ENCODE measurements at places on chromosomes 5 and 9.

DNA sequence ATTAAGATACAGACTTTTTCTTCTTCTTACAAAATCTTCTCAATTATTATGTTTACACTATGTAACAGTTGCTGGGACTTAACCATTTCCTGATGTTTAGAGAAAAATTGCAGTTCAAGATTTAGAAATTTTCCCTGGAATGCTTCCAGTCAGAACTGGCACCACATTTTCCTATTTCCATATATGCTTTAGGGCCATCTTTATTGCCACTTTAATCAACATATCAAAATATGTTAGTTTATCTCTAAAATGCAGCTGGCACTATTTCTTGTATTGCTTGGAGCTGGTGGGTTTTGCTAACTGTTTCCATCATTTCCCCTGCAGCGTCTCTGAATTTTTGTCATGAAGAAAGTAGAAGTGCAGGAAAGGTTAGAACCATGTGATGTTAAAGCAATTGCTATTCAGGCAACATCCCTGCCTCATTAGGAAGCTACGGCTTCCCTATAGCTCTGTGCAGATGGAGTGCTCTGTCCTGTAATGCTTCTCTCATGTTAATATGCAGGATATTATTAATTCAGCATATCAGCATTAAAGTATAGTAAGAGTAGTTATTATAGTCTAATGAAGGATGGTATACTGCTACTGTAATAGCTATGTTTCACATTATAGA, 269.1 kb downstream of the MTRR start:
- DNase-seq, result no peak

DNA sequence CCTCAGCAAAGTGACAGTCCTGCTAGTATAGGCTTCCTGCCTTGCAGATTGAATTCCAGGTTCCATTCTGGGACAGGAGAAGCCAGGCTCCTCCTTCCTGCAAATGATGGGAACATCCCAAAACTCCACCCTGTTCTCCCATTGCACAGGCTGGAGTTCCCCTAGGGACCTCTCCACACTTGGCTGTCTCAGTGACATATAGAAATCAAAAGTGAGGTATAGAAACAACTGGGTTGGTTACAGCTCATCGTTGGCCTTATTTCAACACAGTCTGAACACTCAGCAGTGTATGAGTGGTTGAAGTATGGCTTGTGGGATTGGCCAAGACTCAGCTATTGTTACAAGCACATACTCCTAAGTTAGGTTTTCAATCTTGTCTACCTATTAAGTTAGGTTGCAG, 157.8 kb upstream of the FTMT start:
- no peak for DNase-seq

DNA sequence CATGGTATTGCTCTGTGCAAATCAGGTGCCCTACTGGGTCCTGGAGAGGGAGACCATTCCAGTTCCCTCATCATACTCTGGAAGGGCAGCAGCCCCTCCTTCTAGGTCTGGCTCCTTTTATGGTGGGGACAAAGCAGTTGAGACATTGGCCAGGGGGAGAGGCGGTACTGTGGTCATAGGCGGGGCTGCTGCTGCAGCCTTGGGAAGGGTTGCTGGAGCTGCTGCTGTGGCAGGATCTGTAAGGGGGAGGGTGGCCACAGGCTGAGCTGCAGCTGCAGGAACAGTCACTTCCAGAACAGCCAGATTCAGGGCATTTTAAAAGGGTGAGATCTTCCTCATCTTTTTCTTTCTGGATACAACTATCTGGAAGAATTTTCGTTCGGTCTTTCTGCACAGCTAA, 233.0 kb upstream of the SGCD start:
- no peak for DNase-seq

GRCh38 chr5:124342584-124342983, 403.9 kb downstream of the ZNF608 start:
- no peak for DNase-seq

DNA sequence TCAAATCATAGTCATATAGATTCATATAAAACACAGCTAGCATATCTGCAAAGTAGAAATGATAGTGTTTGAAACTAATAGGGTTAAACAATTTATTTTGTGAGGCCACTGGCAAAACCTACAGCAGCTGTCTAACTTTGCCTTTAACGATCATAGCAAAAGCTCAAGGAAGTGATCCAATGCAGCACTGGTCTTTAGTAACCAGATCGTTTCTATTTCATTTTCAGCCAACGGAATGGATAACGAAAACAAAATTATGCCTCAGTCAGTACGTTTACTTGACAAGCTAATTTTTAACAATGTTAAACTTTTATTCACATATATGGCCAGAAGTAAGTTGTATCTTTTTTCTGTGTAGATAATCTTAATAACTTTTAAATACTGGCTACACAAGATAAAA, 17.7 kb downstream of the MLLT3 start:
- DNase-seq, result no peak

DNA sequence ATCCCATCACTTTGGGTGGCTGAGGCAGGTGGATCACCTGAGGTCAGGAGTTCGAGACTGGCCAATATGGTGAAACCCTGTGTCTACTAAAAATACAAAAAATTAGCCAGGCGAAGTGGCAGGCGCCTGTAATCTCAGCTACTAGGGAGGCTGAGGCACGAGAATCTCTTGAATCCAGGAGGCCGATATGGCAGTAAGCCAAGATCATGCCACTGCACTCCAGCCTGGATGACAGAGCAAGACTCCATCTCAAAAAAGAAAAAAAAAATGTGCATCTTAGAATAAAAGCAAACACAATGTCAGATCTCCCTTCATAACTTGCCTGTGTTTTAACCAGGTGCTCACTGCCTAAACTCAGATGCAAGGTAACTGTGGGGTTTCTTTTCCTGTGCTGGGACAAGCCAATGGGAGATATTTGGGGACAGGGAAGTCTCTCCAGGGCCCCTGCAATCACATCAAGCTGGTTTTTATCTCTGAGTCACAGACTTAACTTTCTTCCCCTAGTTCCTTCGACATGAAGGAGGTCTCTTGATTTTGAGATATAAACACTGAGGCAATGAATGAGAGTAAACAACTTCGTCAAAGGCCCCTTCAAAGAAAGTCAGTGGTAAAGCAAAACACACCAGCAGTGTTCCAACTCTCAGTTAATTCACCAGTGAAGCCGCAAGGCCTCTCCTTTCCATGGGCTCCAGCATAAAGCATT, 99.1 kb downstream of the SNX18 start:
- DNase-seq, result no peak

DNA sequence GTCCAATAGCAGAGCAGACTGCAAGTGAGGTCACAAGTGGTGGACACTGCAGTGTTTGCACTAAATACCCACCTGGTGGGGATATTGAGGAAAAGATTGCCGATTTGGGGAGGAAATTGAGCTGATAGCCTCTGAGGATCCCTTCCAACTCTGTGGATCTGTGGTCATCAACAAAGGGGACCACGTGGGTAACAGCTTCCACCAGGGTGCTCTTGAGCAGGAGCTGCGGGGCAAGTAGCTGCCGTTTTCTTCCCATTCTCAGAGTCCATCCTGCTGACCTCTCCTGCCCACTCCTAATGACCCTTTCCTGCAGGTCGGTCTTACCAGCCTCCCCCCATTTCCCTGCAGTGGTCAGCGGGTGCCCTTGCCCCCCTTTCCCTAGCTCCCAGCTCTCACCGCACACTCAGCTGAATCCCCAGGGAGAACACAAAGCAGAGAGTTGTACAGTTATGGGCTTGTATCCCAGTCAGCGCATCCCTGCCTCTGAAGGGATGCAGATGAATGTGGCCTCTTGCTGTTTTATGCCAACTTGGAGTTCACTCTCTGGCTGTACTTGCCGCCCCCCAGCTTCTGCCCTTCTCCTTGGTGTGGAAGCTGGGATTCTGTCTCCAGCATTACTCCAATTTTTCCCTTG, 18.0 kb downstream of the DAPK1 start:
- no peak for DNase-seq

DNA sequence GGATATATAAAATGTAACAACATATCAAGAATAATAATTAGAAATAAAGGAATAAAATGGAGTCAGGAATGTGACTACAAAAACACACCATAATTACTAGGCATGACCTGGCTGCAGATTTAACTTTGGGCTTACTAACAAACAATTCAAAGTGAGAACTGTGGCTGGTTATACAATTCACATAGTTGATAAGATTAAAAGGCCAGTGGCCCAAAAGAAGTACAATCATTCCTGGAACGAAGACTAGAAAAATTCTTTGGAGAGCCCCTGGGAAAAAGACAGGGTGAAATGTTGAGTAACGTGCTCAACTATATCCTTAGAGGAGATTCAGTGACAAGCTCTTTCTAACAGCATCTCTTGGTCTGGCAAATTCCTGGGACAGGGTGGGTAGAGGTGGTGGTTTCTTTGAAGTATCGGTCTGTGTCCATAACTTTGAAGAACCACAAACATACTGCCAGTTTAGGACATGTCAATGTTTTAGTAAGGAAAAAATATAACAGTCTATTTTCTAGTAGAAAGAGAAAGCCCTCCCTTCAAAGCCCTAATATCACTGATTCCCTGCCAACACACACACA, 75.0 kb upstream of the IL6ST start:
- DNase-seq, result no peak

GRCh38 chr5:42889311-42889933, 77.7 kb upstream of the SELENOP start:
- peak; percentile 57 for DNase-seq

GRCh38 chr9:85645909-85646627, 95.7 kb downstream of the AGTPBP1 start:
- no peak for DNase-seq

DNA sequence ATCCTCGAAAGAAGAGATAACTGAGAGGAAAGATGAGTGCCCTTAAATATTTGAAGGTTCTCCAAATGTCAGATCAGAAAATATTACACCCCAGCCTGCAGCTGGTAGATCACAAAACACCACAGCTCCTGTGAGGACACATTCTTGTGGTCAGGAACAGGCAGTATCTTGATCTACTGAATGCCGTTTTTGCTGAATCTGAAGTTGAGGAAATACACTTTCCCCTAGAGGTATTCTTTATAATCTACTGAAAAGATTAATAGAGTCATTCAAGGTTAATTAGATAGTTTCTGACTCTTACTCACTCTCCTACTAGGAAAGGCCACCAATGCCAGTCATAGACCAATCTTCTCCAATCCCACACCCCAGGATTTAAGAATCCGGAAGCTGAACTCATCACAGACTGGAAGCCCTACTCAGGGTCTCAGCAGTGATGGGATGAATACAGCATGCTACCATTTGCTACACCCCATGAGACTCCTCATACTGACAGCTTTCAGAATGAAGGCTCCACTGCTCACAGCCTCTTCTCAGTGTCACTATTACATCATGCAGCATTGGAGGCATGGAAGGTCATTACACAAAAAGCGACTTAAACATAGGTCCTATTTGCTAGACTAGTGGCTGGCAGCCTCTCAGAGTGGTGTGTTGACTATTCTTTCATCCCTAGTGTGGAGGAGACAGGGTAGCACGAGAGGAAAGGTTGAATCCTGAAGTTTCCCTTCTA, 143.9 kb upstream of the SLC1A3 start:
- DNase-seq, result no peak

DNA sequence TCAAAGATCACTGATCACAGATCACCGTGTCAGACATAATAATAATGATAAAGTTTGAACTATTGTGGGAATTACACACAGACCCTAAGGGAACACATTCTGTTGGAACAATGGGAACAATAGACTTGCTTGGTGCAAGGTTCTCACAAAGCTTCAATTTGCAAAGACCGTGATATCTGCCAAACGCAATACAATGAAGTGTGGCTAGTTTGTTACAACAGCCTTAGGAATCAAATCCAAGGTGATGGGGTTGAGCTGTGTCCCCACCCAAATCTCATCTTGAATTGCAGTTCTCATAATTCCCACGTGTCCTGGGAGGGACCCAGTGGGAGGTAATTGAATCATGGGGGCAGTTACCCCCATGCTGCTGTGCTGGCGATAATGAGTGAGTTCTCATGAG, 20.8 kb downstream of the KYAT1 start:
- DNase-seq, result no peak
